ENCODE measurements at places on chromosomes 13 and 19.

- DNase-seq: no peak
Measured at GRCh38 chr13:27027086-27027667, 144.4 kb downstream of the USP12 start.

DNA sequence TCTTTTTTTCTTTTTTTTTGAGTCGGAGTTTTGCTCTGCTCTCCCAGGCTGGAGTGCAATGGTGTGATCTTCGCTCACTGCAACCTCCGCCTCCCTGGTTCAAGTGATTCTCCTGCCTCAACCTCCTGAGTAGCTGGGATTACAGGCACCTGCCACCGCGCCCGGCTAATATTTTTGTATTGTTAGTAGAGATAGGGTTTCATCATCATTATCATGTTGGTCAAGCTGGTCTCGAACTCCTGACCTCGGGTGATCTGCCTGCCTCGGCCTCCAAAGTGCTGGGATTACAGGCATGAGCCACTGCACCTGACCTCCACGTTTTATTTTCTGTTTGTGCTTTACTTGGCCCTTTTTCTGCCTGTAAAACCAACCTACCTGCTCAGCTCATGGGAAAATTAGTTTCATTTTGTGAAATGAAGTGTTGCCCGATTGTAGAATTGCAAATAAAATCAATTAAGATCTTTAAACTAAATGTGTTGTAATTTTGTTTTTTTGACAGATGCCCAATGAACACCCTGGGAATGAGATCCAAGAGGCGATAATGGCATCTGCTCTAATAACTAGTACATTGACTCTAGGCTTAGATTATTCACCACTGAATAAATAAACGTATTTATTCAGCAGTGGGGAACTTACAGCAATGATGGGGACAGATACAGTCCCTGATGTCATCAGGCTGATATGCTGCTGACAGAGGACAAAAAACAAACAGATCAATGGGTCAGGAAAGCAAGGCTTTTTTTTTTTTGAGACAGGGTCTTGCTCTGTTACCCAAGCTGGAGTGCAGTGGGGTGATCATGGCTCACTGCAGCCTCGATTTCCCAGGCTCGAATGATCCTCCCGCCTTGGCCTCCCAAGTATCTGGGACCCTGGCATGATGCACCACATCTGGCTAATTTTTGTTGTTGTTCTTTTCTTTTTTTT, 2.2 kb upstream of the RAB11B start:
- no peak for DNase-seq

DNA sequence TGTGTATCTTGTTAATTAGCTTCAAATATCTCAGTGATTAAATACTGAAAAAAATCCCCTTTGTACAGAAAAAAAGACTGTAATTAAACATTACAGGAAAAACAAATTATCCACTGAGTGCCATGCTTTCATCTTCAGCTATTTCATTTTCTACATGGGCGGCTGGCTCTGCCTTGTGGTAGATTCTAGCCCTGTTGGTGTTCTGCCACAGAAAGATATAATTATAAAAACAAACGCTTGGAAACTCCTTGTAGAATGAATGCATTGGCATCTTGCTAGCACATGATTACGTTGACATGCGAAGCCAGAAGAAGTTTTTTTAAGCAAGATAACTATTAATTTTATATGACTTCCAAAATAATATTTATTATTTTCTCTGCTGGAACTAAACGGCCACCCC, 496.8 kb downstream of the MYO16 start:
- no peak for DNase-seq

DNA sequence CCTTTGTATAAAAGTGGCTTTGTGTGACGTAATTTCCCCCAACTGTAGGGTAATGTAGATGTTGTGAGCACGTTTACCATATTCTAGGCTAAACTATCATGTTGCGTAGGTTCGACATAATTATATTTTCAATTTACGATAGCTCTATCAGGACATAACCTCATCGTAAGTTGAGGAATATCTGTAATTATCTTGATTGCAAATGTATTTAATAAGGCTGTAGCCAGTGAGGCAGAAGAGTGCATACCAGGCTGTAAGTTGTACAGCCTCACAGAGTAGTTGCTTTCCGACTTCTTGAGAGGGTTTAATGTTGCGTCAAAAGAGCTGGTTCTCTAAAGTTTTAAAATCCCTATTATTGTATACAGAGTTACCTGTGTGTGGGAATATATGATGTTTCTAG, 839.4 kb upstream of the GPC6 start:
- DNase-seq: no peak

GRCh38 chr19:40464059-40465024, 1.2 kb downstream of the BLVRB start:
- peak; percentile 55 for DNase-seq

GRCh38 chr13:31385540-31385939, 185.8 kb downstream of the B3GLCT start:
- DNase-seq: no peak
